ENCODE measurements at places on chromosomes 2 and 18. TPM values are rescaled to one million over a fixed set of nuclear protein-coding genes. Genes with fewer than 3 reads are reported as not detected.

The ABHD1 gene
- total RNA-seq = 0.34 TPM

- peak; percentile 87 for DNase-seq
Observed at GRCh38 chr18:3450012-3450798, at the start of gene TGIF1. Gene TGIF1 (plus strand): TSS chr18:3450172. CDS start chr18:3450490, 318 bp downstream.

The TLX2 gene
- total RNA-seq = 0.56 TPM

DNA sequence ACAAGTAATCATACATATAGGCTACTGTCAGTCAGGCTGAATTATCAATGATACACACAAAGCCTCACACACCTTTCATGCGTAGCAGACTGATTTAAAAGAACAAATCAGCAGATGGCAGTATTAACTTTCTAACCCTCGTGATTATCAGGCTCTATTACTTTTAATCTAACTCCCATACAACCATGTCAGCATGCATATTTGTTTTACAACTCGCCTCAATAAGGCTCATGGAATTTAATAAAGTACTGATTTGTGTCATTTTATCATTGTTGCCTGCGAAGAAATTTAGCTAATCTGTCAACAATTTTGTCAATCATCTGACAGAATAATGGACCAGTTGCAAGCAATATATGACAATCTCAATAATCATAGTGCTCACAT, 82.8 kb downstream of the SLC25A12 start:
- DNase-seq = no peak

- no peak for DNase-seq
Observed at GRCh38 chr2:201420442-201421113, 30.7 kb downstream of the TRAK2 start.

- DNase-seq = no peak
Observed at GRCh38 chr2:217822296-217823252, 180.2 kb downstream of the TNS1 start.

GRCh38 chr2:239015901-239016675, 168.2 kb downstream of the TWIST2 start:
- no peak for DNase-seq

GRCh38 chr2:11681722-11682589, 12.0 kb upstream of the NTSR2 start:
- DNase-seq = peak; percentile 36

DNA sequence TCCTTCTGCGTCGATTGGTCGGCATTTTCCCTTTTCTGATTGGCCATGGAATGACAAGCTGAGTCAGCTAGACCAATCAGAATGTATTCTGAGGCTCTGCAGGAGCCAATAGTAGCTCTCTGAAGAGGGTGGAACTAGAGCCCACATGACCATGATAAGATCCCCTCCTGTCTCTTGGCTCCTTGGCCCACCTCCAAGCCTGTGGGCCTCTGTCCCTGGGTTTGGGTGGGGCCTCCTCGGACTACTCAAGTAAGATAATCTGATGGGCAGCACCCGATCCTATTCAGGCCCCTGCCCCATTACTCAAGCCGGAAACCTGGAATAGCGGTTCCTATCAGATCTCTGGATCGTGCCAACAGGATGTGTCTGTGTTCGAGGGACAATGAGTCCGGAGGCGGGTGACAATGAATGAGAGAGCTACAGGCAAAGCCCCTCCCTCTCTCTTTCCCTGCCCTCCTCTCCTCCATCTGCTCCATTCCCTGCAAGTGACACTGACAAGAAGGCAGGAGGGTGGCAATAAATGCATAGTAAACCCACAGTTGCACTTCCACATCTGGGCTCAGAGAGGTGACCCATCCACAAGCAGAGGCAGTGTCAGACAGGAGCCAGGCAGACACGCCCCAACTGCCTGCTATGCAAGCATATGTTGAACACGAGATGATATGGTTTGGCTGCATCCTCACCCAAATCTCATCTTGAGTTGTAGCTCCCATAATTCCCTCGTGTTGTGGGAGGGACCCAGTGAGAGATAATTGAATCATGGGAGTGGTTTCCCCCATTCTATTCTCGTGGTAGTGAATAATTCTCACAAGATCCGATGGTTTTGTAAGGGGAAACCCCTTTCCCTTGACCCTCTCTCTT, 114.7 kb downstream of the TNS1 start:
- DNase-seq = no peak

DNA sequence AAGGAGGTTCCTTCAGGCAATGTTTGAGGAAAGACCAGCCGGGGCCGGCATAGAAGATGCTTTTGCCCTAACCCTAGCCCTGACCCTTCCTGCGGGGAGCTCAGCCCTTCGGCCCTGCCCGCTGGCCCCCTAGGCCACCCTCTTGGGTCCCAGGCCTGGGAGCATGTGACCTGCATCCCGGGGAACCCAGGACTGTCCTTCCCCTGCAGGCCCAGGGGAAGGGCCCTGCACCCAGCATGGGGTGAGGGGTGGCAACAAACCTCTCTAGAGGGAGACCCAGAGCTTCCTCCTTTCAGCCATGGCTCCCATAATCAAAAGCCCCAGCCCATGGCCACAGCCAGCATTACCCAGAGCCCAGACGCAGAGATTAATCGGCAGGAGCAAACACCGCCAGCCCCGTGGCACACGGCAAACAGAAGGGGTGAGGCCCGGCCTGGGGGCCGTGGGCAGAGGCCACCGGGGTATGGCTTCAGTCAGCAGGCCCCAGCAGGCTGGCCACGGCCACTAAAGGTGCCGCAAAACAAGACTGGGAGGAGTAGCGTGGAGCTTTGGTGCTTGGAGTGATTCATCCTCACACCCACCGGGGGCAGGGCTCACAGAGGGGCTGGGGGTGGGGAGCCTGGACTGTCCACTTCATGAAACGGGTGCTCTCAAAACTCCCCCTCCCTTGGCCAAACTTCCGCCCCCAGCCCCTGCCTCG, 61.6 kb upstream of the HPCAL1 start:
- DNase-seq = peak; percentile 8

- no peak for DNase-seq
Observed at GRCh38 chr2:237282568-237283128, 131.3 kb downstream of the COL6A3 start.

DNA sequence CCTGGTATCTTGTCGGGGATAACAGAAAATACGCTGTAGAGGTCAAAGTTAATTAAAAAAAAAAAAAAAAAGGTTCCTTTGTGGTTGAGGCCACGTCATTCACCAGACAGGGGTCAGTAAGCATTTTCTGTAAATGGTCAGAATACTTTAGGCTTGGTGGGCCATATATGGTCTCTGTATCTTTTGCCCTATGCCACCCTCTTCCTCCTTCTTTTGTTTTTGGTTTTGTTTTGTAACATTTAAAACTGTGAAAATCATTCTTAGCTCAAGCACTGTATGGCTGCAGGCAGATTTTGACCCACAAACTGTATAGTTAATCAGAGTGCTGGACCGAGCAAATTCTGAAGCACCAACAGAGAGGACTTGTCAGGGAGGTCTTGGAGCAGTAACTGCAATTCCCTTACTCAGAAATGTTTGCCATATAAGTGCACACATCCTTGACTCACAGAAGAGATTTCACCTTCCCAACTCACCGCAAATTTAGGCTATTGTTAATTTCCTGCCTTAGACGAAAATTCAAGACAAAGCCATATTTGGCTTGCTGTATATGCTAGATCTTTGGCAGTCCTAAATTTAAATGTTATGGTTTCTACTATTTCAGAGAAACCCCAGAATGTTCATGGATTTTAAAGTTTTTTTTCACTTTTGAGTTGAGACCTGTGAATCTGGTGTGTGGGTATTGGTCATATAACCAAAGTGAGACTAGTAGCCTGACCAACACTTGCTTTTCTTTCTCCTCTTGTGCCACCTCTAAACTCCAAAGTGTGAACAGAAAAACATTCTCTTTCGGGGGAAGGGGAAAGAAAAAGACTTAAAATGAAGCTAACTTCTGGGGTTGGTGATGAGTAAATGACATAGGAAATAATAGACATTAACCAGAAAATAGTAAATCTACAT, 65.4 kb downstream of the DOCK10 start:
- no peak for DNase-seq

The EML6 gene
- total RNA-seq = 6.8 TPM

The FAP gene
- total RNA-seq = 0.34 TPM

The LCLAT1 gene
- 20.6 TPM for total RNA-seq

GRCh38 chr2:143259368-143259958, 130.2 kb downstream of the ARHGAP15 start:
- DNase-seq = peak; percentile 30

The C2orf49 gene
- 12.2 TPM for total RNA-seq
